Panc1 (cell line): ENCODE measurements at places on chromosomes 16 and 17. TPM values are rescaled to one million over a fixed set of nuclear protein-coding genes. Genes with fewer than 3 reads are reported as not detected.
A peak's percentile ranks its signal among the peaks of the same experiment; 100 is the strongest.

GRCh38 chr16:2250652-2251295 is 613 bp downstream of the ECI1 start:
- H3K27ac ChIP-seq: peak overlapping the region; percentile 90
- H3K27me3 ChIP-seq: no peaks in the 10 kb centered on the region
- no peaks in the 10 kb centered on the region; the same call in 1 of the 2 replicates for H3K36me3 ChIP-seq
- peaks cover 22% of the 10 kb centered on the region for H3K4me1 ChIP-seq
- H3K4me3 ChIP-seq: peak overlapping the region; percentile 87

DNA sequence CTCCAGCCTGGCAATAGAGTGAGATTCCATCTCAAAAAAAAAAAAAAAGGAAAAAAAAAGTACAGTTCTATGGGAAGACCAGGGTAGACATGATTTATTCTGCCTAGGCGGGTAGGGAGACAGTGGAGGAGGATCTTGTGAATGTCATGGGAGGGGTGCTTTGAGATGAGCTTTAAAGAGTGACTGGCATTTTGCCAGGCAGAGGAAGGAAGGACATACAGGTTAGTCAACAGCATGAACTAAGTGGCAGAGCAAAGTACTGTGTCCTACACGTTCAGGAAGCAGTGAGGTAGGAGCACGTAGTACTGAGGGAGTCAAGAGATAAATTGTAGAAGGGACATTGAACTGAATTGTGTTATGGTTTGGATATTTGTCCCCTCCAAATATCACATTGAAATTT is 451.5 kb downstream of the TOX3 start:
- no peaks in the 10 kb centered on the region for H3K4me1 ChIP-seq
- no peaks in the 10 kb centered on the region for H3K27me3 ChIP-seq
- no peak overlapping the region for H3K4me3 ChIP-seq
- no peaks in the 10 kb centered on the region for H3K36me3 ChIP-seq

DNA sequence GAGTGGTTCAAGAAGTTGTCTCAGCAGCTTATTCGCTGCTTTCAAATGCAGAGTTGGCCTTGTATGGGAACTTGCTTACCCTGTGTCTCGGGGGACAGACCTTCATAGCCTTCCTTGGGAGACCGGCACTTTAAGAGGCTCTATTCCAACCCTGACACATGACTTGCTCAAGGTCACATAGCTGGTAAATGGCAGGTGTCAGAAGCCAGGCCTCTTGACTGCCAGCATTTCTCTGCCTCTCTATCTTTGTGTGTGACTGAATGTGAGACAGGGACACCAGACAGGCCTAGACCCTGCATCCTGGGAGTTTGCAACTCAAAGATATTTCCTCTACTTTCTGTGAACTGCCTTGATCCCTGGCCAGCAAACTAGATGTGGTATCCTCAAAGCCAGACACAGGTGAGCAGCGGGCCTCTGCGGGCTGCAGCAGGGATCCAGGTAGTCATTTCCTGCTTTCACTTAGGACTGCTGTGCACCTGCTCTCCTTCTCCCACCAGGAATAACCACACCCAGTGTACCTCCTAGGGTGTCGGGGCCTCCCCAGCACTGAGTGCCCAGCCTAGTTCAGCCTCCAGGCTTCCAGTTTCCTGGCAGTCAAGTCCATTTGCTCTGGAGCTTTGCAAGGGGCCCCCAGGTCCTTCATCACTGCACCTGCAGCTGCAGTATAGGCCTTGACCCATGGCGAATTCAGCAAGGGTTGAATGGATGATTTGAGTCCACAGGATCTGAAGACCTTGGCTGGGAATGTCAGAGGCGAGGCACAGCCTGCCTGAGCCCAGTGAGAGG is 116.6 kb upstream of the TNRC6C start:
- H3K27ac ChIP-seq: no peak overlapping the region
- H3K4me3 ChIP-seq: no peak overlapping the region
- no peak for DNase-seq

DNA sequence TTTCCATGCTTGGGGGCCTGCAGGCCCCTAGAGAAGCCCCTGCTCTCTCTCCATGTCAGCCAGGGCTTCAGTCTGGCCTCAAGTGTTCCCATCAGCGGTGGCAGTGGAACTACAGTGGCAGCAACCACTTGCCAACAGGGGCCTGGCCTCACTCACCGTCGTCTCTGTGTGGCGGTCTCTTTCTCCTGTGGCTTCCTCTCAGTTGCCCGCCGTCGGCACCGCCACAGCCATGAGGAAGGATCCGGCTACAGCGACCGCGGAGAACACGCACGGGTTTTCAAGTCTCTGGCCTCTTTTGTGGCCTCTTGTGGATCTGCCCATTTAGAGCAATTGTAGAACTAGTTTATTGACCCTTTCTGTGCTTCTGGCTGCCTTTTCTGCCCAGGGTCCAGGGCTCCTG is 8.5 kb downstream of the ARMC7 start:
- no peak overlapping the region for H3K4me3 ChIP-seq
- H3K36me3 ChIP-seq: no peaks in the 10 kb centered on the region
- H3K4me1 ChIP-seq: peaks cover 12% of the 10 kb centered on the region
- H3K27me3 ChIP-seq: no peaks in the 10 kb centered on the region

DNA sequence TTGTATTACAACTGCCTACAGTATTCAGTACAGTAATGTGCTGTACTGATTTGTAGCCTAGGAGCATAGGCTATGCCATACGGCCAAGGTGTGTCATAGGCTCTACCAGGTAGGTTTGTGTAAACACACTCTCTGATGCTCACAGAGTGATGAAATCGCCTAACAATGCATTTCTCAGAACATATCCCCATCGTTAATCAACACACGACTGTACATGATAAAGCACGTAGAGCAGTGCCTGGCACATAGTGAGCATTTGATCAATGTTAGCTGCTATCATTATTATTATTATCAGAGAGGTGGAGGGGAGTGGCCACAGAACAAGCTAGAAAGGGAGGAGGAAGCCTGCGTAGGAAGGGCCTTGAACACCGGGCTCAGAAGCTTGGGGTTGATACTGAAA is 81.1 kb upstream of the LHX1 start:
- H3K27me3 ChIP-seq: no peaks in the 10 kb centered on the region
- no peak overlapping the region for H3K4me3 ChIP-seq
- no peak overlapping the region for H3K27ac ChIP-seq
- no peaks in the 10 kb centered on the region for H3K36me3 ChIP-seq

DNA sequence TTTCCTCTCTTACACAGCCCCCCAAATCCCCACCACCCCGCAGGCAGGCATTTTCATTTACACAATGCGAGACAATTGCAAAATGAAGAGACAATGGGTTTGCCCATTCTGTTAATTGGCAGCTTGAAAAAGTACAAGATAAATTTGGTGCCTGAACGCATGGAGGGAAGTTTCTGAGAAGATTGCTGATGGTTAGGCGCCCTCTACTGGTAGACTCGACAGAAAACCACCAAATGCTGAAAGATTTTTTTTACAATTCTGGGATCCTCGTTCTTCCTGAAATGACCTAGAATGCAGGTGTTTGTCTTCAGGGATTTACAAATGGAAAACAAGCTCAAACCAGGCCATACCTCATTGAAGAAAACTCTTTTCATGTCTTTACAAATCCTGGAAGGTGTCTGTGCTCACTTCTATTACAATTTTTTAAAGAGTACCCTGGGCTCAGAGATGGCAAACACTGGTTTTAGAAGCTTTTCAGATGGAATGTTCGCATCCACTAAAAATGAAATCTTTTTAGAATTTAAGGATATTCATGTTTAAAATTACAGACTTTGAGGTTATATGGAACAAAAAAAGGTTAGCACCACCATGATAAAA is 338.5 kb downstream of the PMP22 start:
- no peak overlapping the region for H3K27ac ChIP-seq
- no peaks in the 10 kb centered on the region for H3K27me3 ChIP-seq
- peak; percentile 22 for DNase-seq
- no peaks in the 10 kb centered on the region for H3K4me1 ChIP-seq

- H3K27ac ChIP-seq: peak overlapping the region; percentile 29; the same call in 1 of the 2 replicates
- H3K4me3 ChIP-seq: no peak overlapping the region
- H3K4me1 ChIP-seq: peaks cover 14% of the 10 kb centered on the region
- H3K27me3 ChIP-seq: no peaks in the 10 kb centered on the region
- H3K36me3 ChIP-seq: no peaks in the 10 kb centered on the region
Observed at GRCh38 chr16:85369741-85370528, 243.2 kb upstream of the GSE1 start.

GRCh38 chr17:81428516-81428915 is 33.3 kb downstream of the BAHCC1 start:
- H3K4me3 ChIP-seq: no peak overlapping the region
- DNase-seq: no peak
- H3K27me3 ChIP-seq: no peaks in the 10 kb centered on the region
- no peaks in the 10 kb centered on the region for H3K36me3 ChIP-seq
- H3K4me1 ChIP-seq: peaks cover 67% of the 10 kb centered on the region
- H3K27ac ChIP-seq: peak overlapping the region; percentile 83

DNA sequence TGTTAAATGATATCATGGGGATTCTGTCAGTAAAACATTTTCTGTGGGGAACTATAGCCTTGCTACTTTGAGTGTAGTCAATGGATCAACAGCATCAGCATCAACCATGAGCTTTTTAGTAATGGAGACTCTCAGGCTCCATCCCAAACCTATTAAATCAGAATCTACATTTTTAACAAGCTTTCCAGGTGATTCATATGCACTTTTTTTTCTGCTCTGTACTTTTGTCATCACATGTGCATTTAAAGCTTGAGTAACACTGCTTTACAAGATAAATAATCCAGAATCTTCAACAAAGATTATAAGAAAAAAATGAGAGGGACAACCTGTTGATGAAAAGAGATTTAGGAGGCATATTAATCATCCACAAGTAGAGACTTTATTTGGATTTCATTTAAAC is 23.5 kb downstream of the NUP93 start:
- no peaks in the 10 kb centered on the region; the same call in 1 of the 2 replicates for H3K36me3 ChIP-seq
- no peaks in the 10 kb centered on the region for H3K27me3 ChIP-seq
- no peak overlapping the region for H3K27ac ChIP-seq
- peaks cover 4% of the 10 kb centered on the region; the same call in 1 of the 2 replicates for H3K4me1 ChIP-seq
- no peak overlapping the region for H3K4me3 ChIP-seq

DNA sequence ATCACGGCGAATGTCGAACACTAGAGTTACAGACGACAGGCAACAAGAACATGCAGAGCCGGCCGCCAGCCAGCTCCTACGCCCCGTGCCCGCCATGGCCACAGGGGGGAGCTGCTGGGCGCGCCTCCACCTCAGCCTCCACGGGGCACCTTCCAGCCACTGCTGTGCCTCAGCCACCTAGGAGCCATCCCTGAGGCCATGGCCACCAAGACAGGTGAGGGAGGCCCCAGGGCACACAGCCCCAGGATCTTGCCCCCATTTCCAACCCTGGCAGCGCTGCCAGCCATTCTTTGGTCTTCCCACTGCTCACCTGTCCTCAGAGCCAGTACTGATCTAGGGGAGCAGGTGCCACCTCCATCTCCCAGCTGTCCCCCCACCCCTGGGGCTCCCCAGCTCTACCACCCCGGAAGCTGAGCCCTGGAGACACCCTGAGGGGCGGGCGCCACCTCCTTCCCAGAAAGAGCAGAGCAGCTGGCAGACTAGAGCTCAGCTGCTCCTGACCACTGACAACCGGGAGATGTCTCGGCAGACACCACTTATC is 11.8 kb downstream of the GNPTG start:
- H3K36me3 ChIP-seq: peaks cover 6% of the 10 kb centered on the region
- H3K27ac ChIP-seq: no peak overlapping the region
- H3K4me3 ChIP-seq: no peak overlapping the region
- DNase-seq: no peak
- peaks cover 4% of the 10 kb centered on the region; the same call in 1 of the 2 replicates for H3K4me1 ChIP-seq

DNA sequence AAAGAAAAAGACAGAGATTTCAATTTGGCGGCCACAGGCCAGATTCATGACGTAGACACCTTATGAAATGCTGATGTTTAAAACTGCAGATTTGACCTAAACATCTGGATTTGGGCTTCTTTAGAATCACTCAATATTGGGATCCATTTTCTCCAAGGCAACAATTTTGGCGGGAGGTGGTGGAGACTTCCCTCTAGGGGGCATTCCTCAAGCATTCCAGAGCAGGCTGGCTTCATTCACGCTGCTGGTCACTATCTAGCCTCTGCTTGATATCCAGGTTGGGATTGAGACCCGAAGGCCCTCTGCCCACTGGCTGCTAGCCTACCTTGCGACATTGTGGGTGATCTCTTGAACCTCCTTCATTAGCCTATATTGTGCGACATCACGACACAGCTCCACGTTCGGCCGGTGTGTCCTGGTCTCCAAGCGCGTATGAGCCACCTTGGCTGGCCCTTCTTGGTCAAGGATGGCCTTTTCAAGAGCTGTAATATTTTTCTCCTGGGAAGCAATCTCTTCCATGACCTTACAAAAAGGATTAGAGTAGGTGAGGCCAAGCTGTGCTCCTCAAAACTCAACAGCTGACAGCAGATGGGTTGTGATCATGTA is 24.5 kb downstream of the FBXO39 start:
- no peak for DNase-seq
- H3K27me3 ChIP-seq: no peaks in the 10 kb centered on the region
- H3K36me3 ChIP-seq: no peaks in the 10 kb centered on the region
- H3K27ac ChIP-seq: no peak overlapping the region

GRCh38 chr17:31908386-31908785 is 6.9 kb upstream of the UTP6 start:
- H3K27me3 ChIP-seq: no peaks in the 10 kb centered on the region
- no peaks in the 10 kb centered on the region; the same call in 1 of the 2 replicates for H3K4me1 ChIP-seq
- no peaks in the 10 kb centered on the region for H3K36me3 ChIP-seq
- H3K4me3 ChIP-seq: no peak overlapping the region
- H3K27ac ChIP-seq: no peak overlapping the region
- no peak for DNase-seq

GRCh38 chr17:63694950-63695773 is 4.8 kb downstream of the LIMD2 start:
- H3K4me3 ChIP-seq: no peak overlapping the region
- no peaks in the 10 kb centered on the region; the same call in 1 of the 2 replicates for H3K4me1 ChIP-seq
- no peak overlapping the region for H3K27ac ChIP-seq
- H3K27me3 ChIP-seq: no peaks in the 10 kb centered on the region
- H3K36me3 ChIP-seq: no peaks in the 10 kb centered on the region

DNA sequence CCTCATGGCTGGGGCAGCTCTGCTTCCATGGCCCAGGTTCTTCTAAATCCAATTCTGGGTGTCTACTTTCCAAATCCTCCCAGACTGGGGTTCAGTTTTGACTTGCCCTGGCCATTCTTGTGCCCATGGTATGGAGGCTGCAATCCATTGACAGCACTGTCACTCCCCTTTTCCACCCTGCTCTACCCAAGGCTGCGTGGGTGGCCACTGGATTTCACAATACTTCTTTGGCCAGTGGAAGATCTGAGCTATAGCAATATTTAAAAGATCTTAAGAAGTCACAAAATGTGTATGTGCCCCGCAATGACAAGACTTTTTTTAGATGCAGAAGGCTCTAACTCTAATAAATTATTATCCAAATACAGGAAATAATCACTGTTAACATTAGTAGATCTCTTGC is 329.4 kb upstream of the CCL2 start:
- peaks cover 2% of the 10 kb centered on the region; the same call in 1 of the 2 replicates for H3K27me3 ChIP-seq
- H3K27ac ChIP-seq: no peak overlapping the region
- H3K36me3 ChIP-seq: no peaks in the 10 kb centered on the region

BAIAP3 gene
- total RNA-seq: 9.4 TPM

CDRT4 gene
- 2.8 TPM for total RNA-seq

MYO1C gene
- total RNA-seq: 251 TPM

CCL2 gene
- total RNA-seq: 513 TPM

NACA2 gene
- not detected for total RNA-seq

G6PC1 gene
- 0.08 TPM for total RNA-seq

ZSCAN10 gene
- 0.21 TPM for total RNA-seq
